Lung (tissue), 17 donors: ENCODE measurements at places on chromosomes 16 and 17. TPM values are rescaled to one million over a fixed set of nuclear protein-coding genes. Genes with fewer than 3 reads are reported as not detected.

The C16orf95 gene
- 4.3 TPM for total RNA-seq

The TMEM204 gene
- total RNA-seq: 49.2 TPM

The PLA2G10 gene
- total RNA-seq: 5.6 TPM

The KREMEN2 gene
- total RNA-seq: 0.15 TPM

The MMP15 gene
- 44.5 TPM for total RNA-seq

The KRTAP4-5 gene
- not detected for total RNA-seq

The HIGD1B gene
- 12.1 TPM for total RNA-seq

DNA sequence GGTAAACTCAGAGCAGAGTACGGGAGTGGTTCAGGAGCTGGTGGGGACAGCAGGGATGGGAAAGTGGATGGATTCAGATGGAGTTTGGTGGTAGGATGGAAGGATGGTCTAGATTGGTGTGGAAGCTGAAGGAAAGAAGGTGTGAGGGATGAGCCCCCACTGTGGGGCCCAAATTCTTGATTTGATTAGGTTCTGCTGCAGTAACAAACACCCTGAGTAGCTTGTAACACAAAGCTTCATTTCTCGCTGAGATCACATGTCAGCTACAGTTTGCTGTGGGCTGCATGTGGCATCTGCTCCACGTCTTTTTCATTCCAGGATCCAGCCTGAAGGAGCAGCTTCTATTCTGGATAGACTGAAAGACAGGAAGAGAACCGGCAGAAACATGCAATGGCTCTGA, 143.8 kb downstream of the IRX3 start:
- H3K27ac ChIP-seq: no peak overlapping the region
- H3K27me3 ChIP-seq: no peaks in the 10 kb centered on the region
- H3K36me3 ChIP-seq: no peaks in the 10 kb centered on the region

DNA sequence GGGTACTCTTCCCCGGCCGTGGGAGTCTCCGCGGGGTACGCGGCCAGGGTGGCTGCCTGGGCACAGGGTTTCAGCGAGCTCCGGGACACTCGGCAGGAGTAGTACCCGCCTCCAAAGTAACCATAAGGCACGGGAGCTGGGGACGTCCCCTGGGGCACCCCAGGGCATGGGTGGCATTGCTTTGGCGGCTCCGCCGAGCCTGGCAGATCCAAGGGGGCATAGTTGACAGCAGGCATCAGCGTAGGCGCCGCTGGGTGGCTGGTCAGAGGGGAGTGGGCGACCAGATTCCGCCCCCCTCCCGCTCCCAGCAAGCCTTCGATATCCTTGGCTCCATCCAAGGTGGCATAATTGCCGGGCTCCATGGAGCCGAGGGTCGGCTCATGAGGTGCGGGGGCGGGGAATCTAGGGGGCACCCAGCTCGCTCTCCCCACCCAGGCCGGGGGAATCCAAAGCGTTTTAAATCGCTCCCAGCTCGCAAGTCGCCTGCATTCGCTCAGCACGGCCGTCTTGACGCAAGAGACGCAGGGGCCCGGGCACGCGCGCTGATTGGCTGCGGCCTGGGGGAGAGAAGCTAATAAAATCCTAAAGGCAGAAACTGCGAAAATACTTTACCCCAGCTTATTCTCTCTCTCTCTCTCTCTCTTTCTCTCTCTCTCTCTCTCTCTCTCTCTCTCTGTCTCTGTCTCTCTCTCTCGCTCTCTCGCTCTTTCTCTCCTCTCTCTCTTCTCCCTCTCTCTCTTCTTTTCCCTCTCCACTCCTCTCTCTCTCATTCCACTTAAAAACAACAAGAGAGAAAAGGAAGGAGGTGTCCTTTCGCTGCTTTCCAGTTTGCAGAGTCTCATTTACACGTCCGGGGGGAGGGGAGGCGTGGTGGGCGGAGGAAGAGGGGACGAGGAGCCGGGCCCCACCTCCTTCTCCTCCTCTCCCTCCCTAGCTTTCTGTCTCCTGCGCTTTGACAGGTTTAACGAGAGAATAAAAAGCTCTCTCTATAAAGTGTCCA, at the start of gene HOXB13:
HOXB13 (minus strand) TSS at position 519 of the 1,000 bp plus-strand sequence; CDS start at position 362, 157 bp downstream.
- H3K27ac ChIP-seq: no peak within 1 kb of the TSS
- DNase-seq: peak; percentile 55
- H3K4me3 ChIP-seq: no peak within 1 kb of the TSS

GRCh38 chr17:8131844-8132441, 8.0 kb upstream of the HES7 start:
- DNase-seq: no peak
- H3K36me3 ChIP-seq: no peaks in the 10 kb centered on the region
- H3K27me3 ChIP-seq: peaks cover 21% of the 10 kb centered on the region
- H3K4me3 ChIP-seq: no peak overlapping the region
- no peak overlapping the region for H3K27ac ChIP-seq

GRCh38 chr17:10435096-10435495, 13.3 kb upstream of the MYH8 start:
- H3K27ac ChIP-seq: no peak overlapping the region
- no peaks in the 10 kb centered on the region for H3K36me3 ChIP-seq
- no peaks in the 10 kb centered on the region for H3K27me3 ChIP-seq

DNA sequence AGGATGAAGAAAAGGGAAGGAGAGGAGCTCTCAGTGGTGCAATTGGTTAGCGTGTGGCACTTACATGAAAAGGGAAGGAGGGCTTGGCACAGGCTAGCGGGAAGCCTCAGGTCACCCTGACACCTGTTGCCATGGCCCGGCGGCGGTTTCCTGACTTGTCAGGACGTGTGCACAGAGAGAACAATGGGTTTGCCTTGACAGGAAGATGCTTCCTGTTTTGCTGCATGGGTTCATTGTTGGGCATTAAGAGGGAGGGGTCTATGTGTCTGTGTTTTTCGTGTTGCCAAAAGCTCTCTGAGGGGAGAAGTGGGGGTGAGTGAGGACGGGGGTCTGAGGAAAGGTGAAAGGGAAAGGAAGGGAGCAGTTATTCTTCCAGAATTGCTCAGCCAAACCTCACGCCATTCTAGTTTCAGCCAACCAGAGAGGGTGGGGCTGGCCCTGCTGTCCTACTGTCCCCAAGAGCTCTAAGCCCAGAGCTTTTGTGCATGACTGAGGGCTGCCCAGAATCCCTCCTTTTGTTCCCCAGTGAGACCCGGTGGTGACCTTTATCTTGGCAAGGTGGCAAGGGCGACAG, 17.1 kb upstream of the CCR7 start:
- peaks cover 9% of the 10 kb centered on the region for H3K4me1 ChIP-seq
- peak overlapping the region; percentile 41 for H3K27ac ChIP-seq
- peak; percentile 72 for DNase-seq
- no peak overlapping the region for H3K4me3 ChIP-seq

GRCh38 chr17:67818110-67819002, 6.9 kb upstream of the BPTF start:
- H3K36me3 ChIP-seq: no peaks in the 10 kb centered on the region
- no peak overlapping the region for H3K4me3 ChIP-seq
- no peak overlapping the region for H3K27ac ChIP-seq
- H3K4me1 ChIP-seq: no peaks in the 10 kb centered on the region
- no peaks in the 10 kb centered on the region for H3K27me3 ChIP-seq
- no peak for DNase-seq

DNA sequence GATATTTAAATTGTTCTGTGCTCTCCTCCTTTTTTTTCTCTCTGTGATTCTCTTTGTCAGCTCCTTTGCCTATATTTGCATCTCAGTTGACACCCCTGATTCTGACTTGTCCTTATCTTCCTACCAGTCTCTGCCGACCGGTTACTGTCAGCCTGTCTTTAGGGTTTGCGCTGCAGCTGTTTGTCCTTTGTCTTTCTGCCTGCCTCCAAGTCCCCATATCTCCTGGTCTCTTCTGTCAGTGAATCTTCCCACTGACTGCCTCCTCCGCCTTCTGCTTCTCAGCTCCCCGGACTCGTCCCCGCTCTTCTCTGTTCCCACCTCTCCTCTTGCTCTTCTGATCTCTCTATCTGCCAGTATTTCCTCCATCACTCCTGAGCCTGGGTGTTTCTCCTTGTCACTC, 5.2 kb downstream of the TLCD2 start:
- no peak overlapping the region for H3K4me3 ChIP-seq
- no peaks in the 10 kb centered on the region for H3K27me3 ChIP-seq
- H3K36me3 ChIP-seq: no peaks in the 10 kb centered on the region
- no peak overlapping the region for H3K27ac ChIP-seq
- no peak for DNase-seq

DNA sequence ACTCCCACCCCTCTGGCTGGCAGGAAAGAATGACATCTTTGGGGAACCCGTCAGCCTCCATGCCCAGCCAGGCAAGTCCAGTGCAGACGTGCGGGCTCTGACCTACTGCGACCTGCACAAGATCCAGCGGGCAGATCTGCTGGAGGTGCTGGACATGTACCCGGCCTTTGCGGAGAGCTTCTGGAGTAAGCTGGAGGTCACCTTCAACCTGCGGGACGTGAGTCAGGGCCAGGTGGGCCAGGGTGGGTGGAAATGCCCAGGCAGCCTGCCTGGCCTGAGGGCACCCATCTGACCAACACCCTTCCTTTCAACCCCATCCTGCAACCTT, 8.1 kb upstream of the DCAF7 start:
- H3K36me3 ChIP-seq: no peaks in the 10 kb centered on the region
- no peak overlapping the region for H3K4me3 ChIP-seq
- DNase-seq: no peak
- H3K27ac ChIP-seq: no peak overlapping the region
- H3K4me1 ChIP-seq: no peaks in the 10 kb centered on the region

- DNase-seq: no peak
- no peaks in the 10 kb centered on the region for H3K27me3 ChIP-seq
- no peak overlapping the region for H3K27ac ChIP-seq
- H3K4me1 ChIP-seq: no peaks in the 10 kb centered on the region
Observed at GRCh38 chr17:11053846-11054245, 187.2 kb upstream of the SHISA6 start.

DNA sequence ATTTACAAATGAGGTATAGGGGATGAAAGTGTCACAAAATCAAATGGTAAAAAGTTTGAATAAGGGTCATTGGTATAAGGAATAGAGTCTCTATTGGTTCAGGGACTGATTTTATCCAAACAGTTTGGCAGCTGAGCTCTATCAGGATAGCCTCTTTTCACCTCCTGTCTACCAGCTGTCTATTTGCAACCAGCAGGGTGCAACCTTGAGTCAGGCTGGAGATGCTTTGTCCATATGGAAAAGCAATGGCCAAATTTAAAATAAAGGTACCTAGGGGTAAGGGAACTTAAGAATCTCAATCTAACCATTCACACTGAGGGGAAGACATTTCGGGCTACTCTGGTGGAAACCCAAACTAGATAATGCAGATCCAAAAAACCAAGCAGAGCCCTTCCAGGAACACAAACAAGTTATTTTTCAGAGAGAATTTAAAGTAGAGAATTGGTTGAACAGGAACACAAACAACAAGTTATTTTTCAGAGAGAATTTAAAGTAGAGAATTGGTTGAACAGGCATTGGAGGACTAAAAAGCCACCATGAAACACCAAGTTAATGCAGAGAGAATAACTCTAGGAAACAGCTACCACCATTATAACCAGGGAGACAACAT, 12.6 kb upstream of the CA10 start:
- H3K4me1 ChIP-seq: no peaks in the 10 kb centered on the region
- no peak overlapping the region for H3K27ac ChIP-seq
- no peaks in the 10 kb centered on the region for H3K27me3 ChIP-seq
- H3K36me3 ChIP-seq: no peaks in the 10 kb centered on the region
- peak; percentile 35 for DNase-seq

DNA sequence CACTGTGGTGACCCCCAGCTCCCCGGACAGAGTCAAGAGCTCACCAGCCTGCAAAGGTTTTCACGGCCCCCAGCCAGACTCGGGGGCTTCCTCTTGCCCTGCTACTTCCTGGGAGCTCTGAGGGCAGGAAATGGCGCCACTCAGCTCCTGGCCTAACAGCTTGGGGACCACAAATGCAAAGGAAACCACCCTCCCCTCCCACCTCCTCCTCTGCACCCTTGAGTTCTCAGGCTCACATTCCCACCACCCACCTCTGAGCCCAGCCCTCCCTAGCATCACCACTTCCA, 375 bp upstream of the SPN start:
- no peak overlapping the region for H3K27ac ChIP-seq
- no peak overlapping the region for H3K4me3 ChIP-seq
- H3K27me3 ChIP-seq: no peaks in the 10 kb centered on the region
- peaks cover 18% of the 10 kb centered on the region for H3K4me1 ChIP-seq

DNA sequence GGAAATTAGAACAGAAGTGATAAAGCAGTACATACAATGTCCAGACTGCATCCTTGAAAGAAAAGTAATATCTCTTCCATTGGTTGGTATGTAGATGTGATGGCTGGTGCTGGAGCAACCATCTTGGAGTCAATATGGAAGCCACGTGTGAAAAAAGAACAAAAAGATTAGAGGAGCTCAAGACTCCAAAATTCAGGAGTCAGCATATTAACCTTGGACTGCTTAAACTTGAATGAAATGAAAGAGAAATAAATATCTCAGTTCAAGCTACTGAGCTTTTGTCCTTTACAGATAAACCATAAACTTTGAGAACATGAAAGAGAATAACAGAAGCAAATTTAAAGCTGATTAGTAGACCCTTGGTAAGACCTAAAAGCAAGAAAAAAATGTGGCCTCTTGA, 197.9 kb downstream of the HS3ST3B1 start:
- H3K4me1 ChIP-seq: no peaks in the 10 kb centered on the region
- no peaks in the 10 kb centered on the region for H3K27me3 ChIP-seq
- no peak for DNase-seq
- H3K27ac ChIP-seq: no peak overlapping the region
- no peaks in the 10 kb centered on the region for H3K36me3 ChIP-seq
- no peak overlapping the region for H3K4me3 ChIP-seq

GRCh38 chr17:60862482-60862881, 184.8 kb downstream of the BCAS3 start:
- no peak overlapping the region for H3K27ac ChIP-seq
- H3K27me3 ChIP-seq: no peaks in the 10 kb centered on the region
- H3K4me1 ChIP-seq: no peaks in the 10 kb centered on the region

GRCh38 chr17:56744721-56745120, 89.0 kb downstream of the C17orf67 start:
- DNase-seq: no peak
- H3K4me3 ChIP-seq: no peak overlapping the region
- H3K27me3 ChIP-seq: no peaks in the 10 kb centered on the region
- no peaks in the 10 kb centered on the region for H3K4me1 ChIP-seq

DNA sequence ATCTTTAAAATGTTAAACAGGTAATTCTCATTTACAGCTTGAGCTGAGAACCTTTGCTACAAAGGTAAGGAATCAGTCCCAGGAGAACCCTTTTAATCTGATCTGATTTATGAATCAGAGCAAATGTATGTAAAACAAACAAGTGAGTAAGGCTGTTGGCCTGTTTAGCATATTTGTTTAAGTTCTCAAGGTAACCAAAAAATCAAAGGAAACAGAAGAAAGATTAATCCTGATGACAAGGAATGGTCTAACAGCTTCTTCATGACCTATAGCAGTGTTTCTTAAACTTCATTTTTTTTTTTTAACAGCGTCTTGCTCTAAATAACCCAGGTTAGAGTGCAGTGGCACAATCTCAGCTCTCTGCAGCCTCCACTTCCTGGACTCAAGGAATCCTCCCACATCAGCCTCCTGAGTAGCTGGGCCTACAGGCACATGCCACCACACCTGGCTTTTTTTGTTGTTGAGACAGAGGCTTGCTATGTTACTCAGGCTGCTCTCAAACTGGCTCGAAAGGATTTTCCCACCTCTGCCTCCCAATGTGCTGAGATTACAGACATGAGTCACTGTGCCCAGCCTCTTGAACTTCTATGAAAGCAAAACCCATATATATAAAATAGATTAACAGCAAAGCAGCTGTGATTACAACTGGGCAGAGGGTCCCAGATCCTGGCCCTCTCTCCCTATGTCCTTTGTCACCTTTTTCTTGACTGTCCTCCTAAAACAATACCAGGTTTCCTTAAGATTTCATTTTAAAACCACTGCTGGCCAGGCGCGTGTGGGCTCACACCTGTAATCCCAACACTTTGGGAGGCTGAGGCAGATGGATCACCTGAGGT, 5.1 kb upstream of the JPT1 start:
- peaks cover 4% of the 10 kb centered on the region for H3K4me1 ChIP-seq
- H3K36me3 ChIP-seq: no peaks in the 10 kb centered on the region
